Choroid plexus epithelial cell (primary cell): ENCODE measurements at places on chromosomes 16 and 17.

DNA sequence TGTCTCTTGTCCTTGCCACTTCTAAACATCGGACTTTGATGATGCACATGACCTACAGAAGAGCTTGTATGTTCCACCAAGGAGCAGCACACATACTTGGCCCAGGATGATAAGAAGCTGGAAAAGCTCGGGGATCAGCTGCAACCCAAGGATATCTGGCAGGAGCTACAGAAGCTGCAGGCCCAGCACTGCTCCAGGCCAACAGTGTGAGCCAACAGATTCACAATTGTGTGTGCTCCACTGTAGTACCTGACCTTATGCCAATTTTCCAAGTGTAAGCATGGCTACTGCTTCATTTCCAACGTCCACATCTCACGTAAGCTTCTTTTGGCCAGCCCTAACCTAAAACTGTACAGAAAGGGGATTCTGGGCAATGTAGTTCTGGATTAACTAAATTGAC, 83.4 kb downstream of the COX10 start:
- DNase-seq: no peak

DNA sequence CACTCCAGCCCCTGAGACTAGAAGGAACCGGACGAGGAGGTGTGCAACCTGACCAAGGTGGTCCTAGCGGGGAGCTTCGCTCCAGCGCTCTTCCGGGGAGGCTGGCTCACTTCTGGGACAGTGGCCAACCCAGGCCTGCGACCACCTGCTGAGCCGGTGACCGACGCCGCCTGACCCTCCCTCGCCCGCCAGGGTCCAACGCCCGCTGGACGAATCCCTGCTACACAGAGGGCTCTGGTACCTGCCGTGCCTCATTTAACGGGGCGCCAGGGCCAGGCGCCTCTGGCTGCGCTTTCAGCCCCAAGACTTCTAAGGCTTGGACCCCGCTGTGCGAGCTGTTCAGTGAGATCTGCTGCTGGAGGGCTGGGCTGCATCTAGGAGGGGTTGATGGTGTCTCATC, 99.5 kb upstream of the KCNJ18 start:
- DNase-seq: no peak

DNA sequence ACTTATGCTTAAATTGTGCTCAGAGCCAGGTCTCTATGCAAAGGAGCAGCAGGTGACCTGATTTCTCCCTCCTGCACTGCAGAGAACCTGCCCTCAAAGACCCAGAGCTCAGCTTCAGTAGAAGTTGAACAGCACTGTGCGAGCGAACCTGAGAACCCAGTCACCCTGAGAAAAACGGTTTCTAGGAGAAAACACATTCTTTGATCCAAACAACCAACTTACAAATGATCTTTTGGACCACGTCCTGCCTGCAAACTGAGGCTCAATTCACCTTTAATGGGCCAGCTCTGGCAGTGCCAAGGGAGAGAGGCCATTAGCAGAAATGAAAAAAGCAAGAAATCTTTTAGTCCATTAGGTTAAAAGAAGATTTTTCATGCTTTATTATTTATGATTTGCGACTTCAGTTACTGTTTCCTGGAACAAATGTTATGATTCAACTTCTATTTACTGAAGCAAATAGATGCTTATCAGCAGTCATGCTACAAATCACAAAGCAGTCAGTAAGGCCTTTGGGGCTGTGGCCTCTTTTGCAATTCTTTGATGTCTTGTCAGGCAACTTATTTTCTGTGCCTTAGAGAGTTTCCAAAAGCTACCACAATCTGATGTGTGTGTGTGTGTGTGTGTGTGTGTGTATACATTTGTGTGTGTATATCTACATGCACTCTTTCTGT, 65.7 kb upstream of the LRRC37A3 start:
- no peak for DNase-seq

GRCh38 chr16:68644296-68644695, 814 bp upstream of the CDH3 start:
- DNase-seq: no peak

- DNase-seq: peak; percentile 66
Measured at GRCh38 chr17:75848523-75849278, 4.5 kb upstream of the UNC13D start.

DNA sequence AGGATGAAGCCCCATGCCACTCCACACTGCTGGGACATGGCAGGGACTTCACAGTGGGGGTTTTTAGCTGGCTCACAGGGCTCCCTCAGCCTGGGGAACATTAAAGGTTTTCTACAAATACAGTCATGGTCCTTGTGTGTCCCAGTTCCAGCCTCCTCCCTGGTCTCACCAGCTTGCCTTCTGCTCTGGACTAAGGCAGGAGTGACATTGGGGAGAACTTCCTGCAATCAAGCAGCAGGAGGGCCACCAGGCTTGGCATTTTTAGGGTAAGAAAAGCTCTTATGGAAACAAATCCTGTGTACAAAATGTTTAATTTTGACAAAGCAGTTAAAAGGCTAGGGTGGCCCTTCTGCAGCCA, 1.9 kb downstream of the PARD6A start:
- DNase-seq: no peak

- DNase-seq: no peak
Measured at GRCh38 chr17:27660436-27660835, 29.4 kb downstream of the LGALS9 start.

DNA sequence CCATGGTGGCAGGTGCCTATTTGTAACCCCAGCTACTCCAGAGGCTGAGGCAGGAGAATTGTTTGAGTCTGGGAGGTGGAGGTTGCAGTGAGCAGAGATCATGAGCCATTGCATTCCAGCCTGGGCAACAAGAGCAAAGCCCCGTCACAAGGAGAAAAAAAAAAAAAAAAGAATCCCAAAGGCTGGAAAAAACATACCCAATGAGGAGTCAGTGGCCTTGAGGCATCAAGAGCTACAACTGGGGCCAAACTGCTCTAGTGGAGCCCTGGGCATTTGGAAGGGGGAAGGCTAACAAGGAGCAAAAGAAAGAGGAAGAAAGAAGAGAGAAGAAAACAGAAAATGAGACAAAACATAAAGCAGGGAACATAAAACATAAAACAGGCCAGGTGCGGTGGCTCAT, 6.9 kb downstream of the CHST6 start:
- no peak for DNase-seq

- DNase-seq: no peak
Measured at GRCh38 chr17:67050471-67051154, 6.3 kb downstream of the CACNG1 start.

DNA sequence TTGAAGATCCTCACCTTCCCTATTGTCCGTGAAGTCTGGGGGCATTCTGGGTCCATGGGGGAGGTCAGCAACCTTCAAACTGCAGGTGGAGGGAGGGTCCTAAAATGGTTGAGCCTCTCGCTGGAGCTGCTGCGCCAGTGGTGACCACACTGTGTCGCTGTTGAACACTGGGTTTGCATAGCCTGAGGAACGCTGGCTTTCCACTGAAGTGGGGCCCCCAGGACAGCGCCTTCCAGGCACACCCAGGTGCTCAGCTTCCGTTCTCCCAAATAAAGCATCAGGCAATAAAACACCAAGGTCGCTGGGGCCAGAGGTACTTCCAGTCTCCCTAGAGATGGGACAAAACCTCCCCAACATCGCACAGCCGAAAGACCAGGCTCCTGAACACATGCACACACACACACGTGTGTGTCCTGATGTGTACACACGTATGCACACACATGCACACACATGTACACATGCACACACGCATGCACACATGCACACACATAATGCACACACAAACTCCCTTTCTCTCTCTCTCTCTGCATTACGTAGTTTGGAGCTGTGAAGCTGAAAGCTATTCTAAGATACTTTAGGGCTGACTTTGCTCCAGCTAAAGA, 120.6 kb downstream of the IRF8 start:
- no peak for DNase-seq

GRCh38 chr17:76075364-76076145, 974 bp downstream of the GALR2 start:
- DNase-seq: no peak
